ENCODE measurements at places on chromosomes 2 and 18. TPM values are rescaled to one million over a fixed set of nuclear protein-coding genes. Genes with fewer than 3 reads are reported as not detected.

IL1F10 gene
- not detected for polyA plus RNA-seq

CCDC74B gene
- polyA plus RNA-seq: 0.12 TPM

DDX1 gene
- 166 TPM for polyA plus RNA-seq

CD8B gene
- 0.13 TPM for polyA plus RNA-seq

DNA sequence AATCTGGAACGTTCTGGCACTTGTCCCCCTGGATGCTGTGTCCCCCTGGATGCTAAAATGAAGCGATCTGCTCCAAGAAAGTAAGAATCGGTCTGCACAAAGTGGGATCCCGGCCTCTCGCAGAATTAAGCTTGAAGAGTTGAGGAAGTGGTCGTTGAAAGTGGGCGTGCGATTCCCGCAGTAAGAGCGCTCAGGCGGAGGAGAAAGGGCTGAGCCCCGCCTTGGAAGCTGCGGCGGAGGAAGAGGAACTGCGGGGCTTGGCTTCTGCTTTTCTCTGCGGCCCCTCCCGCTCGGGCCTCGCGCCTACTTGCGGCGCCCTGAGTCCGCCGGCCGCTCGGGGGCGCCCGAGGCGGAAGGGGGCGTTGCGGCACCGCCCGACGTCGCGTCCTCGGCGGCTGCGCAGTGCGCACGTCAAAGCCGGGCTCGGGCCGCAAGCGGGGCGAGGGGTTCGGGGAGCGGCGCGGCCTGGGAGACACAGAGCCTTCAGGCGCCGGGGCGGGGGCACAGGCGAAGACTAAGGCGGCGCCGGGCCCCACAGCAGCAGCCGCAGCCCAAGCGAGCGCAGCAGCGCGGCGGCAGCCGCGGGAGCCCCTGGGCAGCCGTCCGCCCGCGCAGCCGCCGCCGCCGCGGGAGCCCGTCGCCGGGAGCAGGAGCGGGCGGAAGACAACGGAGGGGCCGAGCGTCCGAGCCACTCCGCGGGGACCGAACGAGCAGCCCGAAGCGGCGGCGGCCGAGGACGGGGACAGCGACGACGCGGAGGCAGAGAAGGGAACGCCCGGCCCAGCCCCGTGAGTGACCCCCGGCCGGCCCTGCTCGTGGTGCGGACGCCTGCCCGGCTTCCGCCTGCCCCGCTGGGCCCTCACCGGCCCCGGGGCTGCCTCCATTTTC is at the start of gene CAB39:
TSS of gene CAB39 (plus strand) at position 400 of the 888 bp plus-strand sequence. CDS start 47,160 bp downstream, outside the sequence.
- H3K27me3 ChIP-seq: no peaks in the 10 kb centered on the region
- H3K4me3 ChIP-seq: peak within 1 kb of the TSS; percentile 88
- H3K36me3 ChIP-seq: no peaks in the 10 kb centered on the region
- H3K4me1 ChIP-seq: peaks cover 38% of the 10 kb centered on the region
- H3K27ac ChIP-seq: peak within 1 kb of the TSS; percentile 97
- DNase-seq: peak; percentile 88

- H3K4me1 ChIP-seq: no peaks in the 10 kb centered on the region
- H3K36me3 ChIP-seq: no peaks in the 10 kb centered on the region
- H3K27me3 ChIP-seq: no peaks in the 10 kb centered on the region
- no peak overlapping the region for H3K4me3 ChIP-seq
Observed at GRCh38 chr2:120391911-120392665, 46.2 kb downstream of the INHBB start.
